ENCODE measurements at places on chromosomes 12 and 14. TPM values are rescaled to one million over a fixed set of nuclear protein-coding genes. Genes with fewer than 3 reads are reported as not detected.

- DNase-seq: no peak
These were observed 67.7 kb upstream of the CPM start for GRCh38 chr12:69000540-69001243.

GRCh38 chr14:105627701-105628100 lies 101.3 kb downstream of the TMEM121 start:
- no peak for DNase-seq

DNA sequence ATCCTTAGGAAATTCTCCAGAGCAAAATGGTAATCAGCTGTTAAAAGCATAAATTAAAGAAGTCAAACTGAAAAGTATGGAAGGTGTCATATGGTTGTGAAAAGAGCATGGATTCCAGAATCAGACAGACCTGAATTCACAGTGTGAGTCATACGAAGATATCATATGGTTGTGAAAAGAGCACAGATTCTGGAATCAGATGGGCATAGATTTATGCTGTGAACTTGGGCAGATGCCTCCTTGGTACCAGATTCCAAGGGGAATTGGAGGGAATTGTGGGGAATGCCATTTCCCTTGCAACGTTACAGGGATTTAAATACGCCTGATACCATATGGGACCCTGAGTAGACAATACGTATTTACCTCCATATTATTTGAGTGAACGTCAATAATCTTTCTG lies 183.7 kb downstream of the GALC start:
- no peak for DNase-seq

GRCh38 chr12:81815611-81816010 lies 56.5 kb upstream of the PPFIA2 start:
- no peak for DNase-seq

- peak; percentile 97 for DNase-seq
These were observed at the start of gene HELB for GRCh38 chr12:66301944-66302826. HELB (plus strand) TSS chr12:66302493; CDS start chr12:66302604, 111 bp downstream.

The GLI1 gene
- polyA plus RNA-seq: 11.2 TPM

DNA sequence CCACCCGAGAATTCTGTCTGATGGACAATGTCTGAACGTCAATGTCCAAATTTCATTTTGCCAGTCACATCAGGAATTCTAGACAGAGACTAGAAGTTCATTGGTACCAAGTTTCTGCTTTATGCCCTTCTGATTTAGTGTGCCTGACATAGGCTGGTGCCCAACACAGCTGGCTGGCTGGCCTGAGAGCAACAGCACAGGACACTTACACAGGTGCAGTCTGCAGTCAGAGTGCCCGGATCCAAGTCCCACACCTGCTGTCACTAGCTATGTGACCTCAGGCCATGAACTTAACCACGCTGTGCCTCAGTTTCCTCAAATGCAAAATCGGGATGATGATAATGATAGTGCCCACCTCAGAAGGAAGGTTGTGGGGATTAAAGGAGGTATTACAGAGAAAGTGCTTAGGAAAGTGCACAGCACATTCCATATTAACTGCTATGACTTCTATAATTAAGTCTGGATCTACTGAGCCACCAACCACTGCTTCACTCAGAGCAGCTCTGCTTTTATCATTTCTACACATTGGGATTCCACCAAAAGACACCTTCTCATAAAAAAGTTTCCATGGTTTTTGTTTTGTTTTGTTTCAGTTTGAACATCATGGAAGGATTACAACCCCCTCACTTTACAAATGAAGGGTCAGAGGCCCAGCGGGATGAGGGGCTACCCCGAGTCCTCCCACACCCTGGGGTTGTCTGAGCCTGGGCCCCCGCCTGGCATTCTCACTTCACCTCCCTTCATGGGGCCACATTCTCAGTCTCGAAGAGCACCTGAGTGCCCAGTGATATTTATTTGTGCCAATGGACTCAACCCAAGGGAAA lies 168.8 kb upstream of the BCL2L14 start:
- no peak for DNase-seq

The ARL6IP4 gene
- polyA plus RNA-seq: 165 TPM

GRCh38 chr14:23439107-23439835 lies 3.8 kb upstream of the MYH7 start:
- no peak for DNase-seq

DNA sequence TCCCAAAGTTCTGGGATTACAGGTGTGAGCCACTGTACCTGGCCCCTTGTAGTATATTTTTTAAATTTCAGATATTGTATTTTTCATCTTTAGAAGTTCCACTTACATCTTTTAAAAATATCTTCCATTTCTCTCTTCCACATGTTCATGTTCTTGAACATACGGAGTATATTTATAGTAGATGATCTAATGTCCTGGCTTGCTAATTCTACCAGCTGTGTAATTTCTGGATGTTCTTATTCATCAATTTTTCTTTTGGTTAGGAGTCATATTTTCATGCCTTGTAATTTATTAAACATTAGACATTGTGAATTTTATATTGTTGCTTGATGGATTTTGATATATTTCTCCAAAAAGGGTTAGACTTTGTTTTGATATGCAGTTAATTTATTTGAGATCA lies 30.8 kb downstream of the NTN4 start:
- no peak for DNase-seq

The KLRK1 gene
- polyA plus RNA-seq: 0.58 TPM

DNA sequence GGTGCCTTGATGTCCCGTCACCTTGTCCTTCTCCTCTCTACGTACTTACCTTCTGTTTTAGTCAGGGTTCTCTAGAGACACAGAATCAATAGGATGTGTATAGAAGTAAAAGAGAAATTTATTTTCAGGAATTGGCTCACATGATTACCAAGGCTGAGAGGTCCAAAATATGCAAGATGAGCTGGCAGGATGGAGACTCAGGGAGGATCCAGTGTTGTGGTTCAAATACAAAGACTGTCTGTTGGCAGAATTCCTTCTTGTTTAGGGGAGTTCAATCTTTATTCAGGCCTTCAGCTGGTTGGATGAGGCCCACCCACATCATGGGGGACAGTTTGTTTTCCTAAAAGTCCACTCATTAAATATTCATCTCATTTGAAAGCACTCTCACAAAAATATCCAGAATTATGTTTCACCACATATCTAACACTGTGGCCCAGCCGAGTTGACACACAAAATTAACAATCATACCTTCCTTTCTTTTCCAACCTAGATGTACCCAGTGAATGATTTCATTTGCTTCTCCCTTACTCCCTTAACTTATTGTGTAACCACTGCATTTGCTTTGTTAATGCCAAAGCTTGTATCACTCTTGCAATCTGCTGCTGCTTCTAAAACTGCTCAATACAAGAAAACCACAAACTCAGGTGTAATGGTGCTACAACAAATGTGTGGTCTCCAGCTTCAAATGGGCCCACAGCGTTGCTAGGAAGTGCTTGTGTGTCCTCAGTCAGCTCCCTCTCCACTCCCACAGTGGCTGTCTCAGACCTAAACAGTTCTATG lies 195.4 kb upstream of the ARHGAP5 start:
- DNase-seq: no peak

- no peak for DNase-seq
These were observed 8.6 kb downstream of the GLTP start for GRCh38 chr12:109871668-109872314.

GRCh38 chr12:5643266-5643665 lies 211.4 kb downstream of the NTF3 start:
- DNase-seq: no peak

GRCh38 chr12:53227341-53227740 lies 4.7 kb downstream of the RARG start:
- DNase-seq: no peak

DNA sequence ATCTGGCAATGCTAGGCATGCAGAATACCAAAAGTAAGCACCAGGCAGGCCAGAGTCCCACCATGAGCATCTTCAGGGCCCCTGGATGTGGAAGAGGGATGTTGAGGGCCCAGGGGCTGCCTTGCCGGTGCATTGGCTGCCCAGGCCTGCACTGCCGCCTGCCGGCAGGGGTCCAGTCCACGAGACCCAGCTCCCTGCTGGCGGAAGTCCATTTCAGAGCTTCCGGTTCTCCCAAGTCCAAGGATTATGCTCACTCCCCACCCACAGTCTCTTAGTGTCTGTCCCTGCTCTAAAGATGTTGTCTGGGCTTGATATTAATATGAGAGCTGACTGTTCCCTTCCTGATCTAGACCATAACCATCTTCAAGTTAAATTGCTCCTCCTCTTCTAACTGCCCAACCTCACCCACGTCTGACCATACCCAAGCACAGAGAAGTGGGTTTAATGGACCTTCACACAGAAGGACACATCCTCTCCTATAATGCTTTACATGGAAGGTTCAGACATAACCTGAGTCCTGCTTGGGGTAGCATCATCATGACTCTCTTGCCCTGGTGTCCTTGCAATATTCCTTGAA lies 117.4 kb downstream of the DAD1 start:
- no peak for DNase-seq

- DNase-seq: no peak
These were observed 46.1 kb downstream of the SLC41A2 start for GRCh38 chr12:104911942-104912341.

- DNase-seq: no peak
These were observed 5.5 kb downstream of the KRT74 start for GRCh38 chr12:52568111-52568510.

The CEBPE gene
- polyA plus RNA-seq: 0.11 TPM

DNA sequence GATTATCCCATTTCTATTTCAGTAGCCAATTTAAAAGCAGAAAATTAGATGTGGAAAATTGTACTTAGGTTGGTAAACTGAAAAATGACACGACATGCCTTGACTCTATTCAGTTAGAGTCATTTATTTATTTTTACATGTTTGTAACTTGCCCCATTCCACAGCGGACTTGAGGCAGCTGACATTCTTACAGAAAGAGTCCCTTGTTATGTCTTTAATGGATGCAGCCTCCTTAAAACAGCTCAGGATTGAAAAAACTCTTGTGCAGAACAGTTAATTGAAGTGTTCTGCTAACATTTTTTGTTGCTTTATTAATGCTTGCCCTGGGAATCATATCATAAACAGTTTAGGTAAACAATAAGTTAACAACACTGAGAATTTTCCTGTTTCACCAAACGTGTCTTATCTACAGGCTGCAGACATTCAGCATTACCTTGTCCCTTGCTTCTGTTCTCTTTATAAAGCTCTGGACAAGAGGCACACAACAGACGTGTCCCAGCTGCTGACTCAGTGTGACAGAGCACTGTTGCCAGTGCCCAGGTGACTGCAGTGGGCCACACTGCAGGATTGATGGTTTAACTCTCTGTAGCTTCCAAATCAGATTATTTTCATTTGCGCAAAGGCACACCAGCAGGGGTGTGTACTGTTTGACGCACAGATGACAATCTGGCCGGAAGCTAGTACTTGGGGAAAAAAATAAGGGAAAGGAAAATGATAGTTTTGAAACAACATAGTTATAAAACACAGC lies 101.6 kb downstream of the PELI2 start:
- no peak for DNase-seq

DNA sequence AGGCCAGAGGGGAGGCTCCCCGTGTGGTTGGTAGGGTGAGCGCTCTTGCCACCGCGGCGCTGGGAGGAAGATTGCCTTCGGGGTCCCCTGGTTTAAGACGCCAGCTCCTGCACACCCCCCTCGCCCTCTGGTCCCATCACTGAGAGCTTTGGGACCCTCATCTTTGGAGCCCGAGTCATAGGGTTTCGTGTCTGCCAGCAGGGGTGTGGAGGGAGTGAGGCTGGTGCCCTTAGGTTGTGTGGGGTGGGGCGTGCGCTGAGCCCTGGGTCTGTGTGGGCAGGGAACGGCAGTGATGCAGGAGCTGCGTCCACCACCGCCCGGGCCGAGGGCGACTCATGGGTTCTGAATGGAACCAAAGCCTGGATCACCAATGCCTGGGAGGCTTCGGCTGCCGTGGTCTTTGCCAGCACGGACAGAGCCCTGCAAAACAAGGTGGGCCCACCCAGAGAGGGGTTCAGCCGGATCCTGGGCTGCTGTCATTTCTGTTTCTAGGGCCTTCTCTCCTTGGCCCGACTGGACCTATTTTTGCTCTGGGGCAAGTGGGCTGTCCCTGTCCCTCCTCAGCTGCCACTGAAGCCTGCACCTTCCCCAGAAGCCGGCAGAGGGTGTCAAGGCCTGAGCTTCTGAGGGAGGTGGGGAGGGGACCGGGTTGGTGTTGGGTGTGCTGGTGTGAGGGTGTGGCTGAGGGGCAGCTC lies 12.1 kb downstream of the ACADS start:
- no peak for DNase-seq

The KRT75 gene
- polyA plus RNA-seq: not detected
